ENCODE measurements at places on chromosomes 7 and 10. TPM values are rescaled to one million over a fixed set of nuclear protein-coding genes. Genes with fewer than 3 reads are reported as not detected.

HTR7 gene
- 0.31 TPM for total RNA-seq

TRIM74 gene
- not detected for total RNA-seq

TMEM196 gene
- total RNA-seq = not detected

AEBP1 gene
- total RNA-seq = 84.4 TPM

DUSP5 gene
- 17.8 TPM for total RNA-seq

ZNF789 gene
- total RNA-seq = 0.48 TPM

HOXA2 gene
- total RNA-seq = 0.33 TPM

INHBA gene
- 22.2 TPM for total RNA-seq

PLXDC2 gene
- total RNA-seq = 24.0 TPM

GDF2 gene
- not detected for total RNA-seq

LDB3 gene
- total RNA-seq = 448 TPM

NUPR2 gene
- total RNA-seq = not detected

OR2A42 gene
- total RNA-seq = 0.39 TPM

GPAM gene
- total RNA-seq = 7.8 TPM

PHTF2 gene
- total RNA-seq = 14.3 TPM

SPDYE2 gene
- total RNA-seq = 0.16 TPM

DNA sequence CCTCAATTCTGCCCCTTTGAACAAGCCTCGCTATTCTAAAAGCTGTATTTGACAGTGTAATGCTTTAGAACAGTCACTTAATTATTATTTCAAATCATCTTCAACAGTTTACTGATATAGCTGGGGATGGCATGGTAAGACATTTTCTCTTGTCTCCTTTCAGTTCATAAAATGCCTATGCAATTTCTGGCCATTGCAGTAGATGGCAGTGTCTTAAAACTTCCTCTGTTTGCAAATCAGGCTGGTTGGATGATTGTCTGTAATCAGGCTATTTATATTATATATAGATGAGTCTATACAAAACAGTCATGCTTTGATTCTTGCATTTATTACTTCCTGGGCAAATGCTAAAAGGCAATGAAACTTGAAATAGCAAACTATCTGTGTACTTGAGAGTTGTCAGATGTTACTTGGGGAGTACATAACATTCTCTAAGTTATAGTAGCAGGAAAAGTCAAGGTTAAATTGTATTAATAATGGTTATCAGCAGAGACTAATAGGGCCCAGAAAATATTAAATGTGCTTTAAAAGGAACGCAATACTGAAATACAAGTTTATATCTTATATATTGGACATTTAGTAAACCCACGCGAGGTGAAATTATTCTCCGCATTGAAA lies 55.5 kb upstream of the LHFPL3 start:
- no peak for DNase-seq

GRCh38 chr7:17991866-17992648 lies 35.6 kb downstream of the PRPS1L1 start:
- no peak for DNase-seq

DNA sequence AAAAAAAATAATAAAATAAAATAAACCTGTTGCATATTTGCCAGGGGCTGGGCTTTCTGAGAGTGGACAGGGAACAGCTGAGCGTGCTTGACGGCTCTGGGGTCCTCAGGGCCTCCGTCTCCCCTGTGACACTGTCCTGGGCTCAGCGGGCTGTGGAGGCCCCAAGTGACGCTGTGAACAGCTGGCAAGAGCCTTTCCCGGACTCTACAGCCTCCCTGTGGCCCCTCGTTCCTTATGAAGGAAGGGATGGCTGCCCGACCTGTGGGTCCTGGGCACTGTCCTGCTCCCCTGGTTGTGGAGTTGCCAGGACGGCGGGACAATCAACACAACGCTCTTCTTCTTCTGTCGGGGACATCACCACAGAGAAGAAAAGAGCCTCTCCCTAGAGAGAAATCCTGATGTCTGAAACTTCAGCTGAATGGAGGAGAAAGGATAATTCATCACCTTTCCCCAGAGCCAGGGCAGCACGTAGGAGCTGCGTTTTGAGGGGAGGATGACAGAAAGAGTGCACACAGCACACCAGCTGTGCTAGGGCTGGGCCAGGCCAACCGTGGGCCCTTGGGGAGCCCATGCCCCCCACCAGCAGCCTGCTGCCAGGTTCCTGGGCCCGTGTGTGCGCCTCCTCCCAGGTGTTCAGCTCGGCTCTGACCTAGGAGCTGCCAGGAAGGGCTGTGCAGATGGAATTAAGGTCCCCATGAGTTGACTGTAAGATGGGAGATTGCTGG lies 45.4 kb downstream of the RBM17 start:
- DNase-seq = no peak

GRCh38 chr7:124085179-124085578 lies 52.3 kb upstream of the TMEM229A start:
- no peak for DNase-seq

GRCh38 chr10:123966896-123967231 lies 75.3 kb upstream of the CPXM2 start:
- no peak for DNase-seq

DNA sequence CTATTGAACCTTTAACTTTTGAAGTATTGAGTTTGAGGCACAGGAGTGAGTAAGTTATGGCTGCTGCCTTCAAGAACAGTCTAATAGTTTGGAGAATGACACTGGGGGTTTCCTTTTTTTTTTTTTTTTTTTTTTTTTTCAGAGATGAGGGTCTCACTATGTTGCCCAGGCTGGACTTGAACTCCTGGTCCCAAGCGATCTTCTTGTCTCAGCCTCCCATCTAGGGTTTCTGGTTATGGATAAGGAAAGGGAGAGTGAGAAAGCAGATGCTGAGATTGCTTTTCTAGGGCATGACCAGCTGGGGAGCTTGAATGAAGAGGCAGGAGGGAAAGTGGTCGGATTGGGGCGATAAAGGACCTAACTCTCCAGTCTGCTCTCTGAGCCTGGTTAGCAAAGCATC lies 59.9 kb upstream of the BTRC start:
- no peak for DNase-seq

GRCh38 chr7:104306793-104307192 lies 21.6 kb upstream of the LHFPL3 start:
- no peak for DNase-seq

- DNase-seq = no peak
Observed at GRCh38 chr10:36089790-36090440, 447.8 kb upstream of the FZD8 start.

DNA sequence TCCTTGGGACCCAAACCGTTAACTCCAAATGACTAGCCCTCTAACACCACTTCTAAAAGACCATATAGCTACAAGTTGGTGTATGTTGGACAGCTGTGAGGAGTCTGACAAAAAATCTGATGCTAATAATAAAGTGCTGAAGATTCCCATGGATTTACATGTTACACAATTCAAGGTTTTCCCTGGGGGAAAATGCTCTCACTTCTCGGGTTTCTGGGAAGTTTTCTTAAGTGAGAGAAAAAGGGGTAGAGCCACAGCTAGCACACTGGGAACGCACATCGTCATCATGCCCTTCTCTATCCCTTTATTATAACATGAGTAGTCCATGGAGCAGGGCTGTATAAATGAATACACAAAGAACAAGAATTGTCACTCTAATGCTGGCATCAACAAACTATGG lies 162.1 kb downstream of the CHCHD3 start:
- DNase-seq = no peak

GRCh38 chr10:78640796-78641636 lies 427.8 kb upstream of the ZMIZ1 start:
- DNase-seq = no peak

- DNase-seq = no peak
Observed at GRCh38 chr10:127368929-127369328, 172.5 kb upstream of the INSYN2A start.

GRCh38 chr10:24575481-24576002 lies 148.1 kb downstream of the ARHGAP21 start:
- no peak for DNase-seq

- DNase-seq = no peak
Observed at GRCh38 chr10:90526721-90527120, 331.1 kb downstream of the HTR7 start.

- no peak for DNase-seq
Observed at GRCh38 chr10:79268161-79268601, 79.1 kb upstream of the PPIF start.

GRCh38 chr10:130809761-130810515 lies 501.6 kb downstream of the TCERG1L start:
- DNase-seq = peak; percentile 44

DNA sequence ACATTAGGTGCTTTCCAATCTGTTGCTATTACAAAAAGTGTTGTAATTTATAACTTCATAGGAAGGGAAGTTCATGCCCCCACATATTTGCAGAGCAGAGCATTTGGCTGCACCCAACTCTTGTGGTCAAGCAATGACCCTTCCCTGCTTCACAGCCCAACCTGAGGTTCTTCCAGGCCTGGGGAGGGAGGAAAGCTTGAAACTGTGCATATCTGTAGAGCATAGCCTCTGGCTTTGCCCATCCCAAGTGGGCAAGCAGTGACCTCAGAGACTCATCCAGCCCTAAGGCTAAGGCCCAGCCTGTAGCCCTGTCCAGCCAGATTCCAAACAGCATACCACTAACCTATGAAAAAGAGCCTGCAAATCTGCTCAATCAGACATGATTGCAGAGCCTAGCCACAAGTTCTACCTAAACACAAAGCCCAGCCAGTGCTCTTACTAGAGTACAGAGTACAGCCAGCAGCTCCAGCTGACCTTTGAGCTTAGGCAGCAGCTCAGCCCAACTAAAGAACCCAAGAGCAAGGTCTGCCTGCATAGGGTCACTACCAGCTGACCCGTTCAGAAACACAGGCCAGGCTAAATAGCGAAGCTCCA lies 14.4 kb upstream of the GSTK1 start:
- no peak for DNase-seq

DNA sequence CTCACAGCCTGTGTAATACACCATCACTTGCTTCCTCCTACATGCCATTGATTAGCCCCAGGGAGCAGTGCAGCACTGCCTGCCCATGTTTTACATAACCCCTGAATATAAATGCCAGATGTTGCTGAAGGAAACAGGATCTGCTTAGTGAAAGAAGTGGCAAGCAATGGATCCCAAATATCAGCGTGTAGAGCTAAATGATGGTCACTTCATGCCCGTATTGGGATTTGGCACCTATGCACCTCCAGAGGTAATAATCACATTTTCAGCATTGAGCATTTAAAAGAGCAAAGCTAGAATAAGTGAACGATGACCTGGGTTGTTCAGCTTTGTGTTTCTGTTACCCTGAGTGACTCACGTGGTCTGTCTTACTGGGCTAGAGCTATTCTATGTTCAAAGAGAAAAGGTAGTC lies at the start of gene AKR1C4:
Gene AKR1C4, plus strand, starts transcription at position 136 of the 412 bp plus-strand sequence. Its CDS starts 31 bp downstream, at position 167.
- DNase-seq = no peak

- DNase-seq = peak; percentile 65
Observed at GRCh38 chr10:78185693-78186055, 152.0 kb downstream of the RPS24 start.

DNA sequence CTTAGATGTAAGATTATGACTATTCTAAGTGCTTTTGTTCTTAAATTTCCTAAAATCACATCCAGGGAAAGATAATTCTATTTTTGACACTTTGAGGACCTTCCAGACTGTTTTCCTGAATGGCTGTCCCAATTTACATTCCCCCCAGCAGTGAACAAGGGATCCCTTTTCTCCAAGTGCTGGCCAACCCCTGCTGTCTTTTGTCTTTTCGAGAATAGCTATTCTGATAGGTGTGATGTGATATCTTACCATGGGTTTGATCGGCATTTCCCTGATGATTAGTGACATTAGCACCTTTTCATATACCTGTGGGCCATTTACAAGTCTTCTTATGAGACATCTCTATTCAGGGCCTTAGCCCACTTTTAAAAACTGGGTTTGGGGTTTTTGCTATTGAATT lies 526.7 kb upstream of the FZD8 start:
- DNase-seq = no peak

DNA sequence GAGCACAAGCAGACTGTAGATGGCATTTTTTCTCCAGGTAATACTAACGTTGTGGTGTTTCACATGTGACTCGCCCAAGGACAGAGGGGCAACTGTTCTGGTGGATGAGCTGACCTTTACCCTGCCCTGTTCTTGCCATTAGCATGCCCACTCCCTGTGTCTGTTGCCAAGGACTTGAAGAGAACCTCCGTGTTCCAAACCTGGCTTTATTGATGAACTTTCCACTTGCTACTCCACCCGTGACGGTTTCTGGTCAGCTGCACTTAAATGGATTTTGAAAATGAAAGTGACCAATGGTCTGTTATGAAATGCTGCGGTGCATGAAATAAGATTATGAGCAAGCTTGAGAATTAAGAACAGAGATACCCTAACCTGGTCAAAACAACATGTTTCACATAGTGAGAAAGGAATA lies 30.4 kb downstream of the LRRC4 start:
- no peak for DNase-seq

- no peak for DNase-seq
Observed at GRCh38 chr7:137579913-137580640, 236.5 kb upstream of the PTN start.

DNA sequence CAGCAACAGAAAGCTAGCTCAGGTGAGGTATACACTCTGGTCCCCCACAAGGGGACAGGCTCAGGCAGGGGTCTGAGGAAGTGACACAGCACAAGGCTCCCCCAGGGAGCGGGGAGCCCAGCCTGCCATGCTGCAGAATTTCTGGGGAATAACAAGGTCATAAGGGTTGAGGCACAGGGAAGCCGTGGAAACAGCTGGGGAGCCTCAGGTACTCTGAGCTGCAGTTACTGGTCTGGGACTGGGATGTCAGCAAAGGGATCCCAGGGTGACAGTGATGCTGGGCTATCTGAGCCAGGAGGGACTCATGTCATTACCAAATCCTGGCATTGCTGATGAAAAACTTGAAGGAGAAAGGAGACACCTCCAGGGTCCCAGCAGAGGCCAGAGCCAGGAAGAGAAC lies 64.4 kb upstream of the NANOS1 start:
- no peak for DNase-seq

- no peak for DNase-seq
Observed at GRCh38 chr7:24406053-24406788, 122.2 kb downstream of the NPY start.

- no peak for DNase-seq
Observed at GRCh38 chr7:30330134-30331111, 46.0 kb downstream of the ZNRF2 start.

DNA sequence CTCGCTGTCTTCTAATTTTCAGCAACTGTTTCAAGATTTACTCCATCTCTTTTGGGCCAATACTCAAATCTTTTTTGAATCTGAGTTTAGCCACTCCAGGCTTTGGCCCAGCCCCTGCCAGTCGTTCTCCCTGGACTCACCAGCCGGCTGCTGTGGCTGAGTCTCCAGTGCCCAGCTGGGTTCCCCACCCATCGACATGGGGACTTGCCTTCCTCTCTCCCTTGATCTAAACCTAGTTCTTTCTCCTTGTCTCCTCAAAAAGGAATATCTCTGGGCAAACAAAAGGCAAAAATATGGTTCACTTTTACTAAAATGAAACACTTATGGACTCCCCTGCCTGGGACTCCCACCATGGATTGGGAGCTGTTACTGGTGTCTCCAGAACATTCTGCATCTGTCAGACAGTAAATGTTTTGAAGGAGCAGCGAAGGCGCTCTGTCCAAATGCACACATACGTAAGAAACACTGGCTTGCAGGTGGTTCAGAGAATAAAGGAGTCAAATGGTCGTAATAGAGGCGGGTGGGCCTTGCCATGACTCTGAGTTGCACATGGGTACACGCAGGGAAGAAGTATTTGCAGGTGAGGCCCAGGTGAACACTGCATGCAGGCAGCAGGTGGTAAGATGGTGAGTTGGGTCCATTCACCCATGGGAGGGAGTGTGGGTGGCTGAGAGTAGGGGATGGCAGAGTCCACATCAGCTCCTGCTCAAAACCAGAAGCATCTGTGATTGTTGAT lies 35.5 kb upstream of the HABP2 start:
- DNase-seq = no peak

GRCh38 chr10:123379156-123379555 lies 225.0 kb downstream of the BUB3 start:
- DNase-seq = no peak

All from right atrium auricular region (tissue), 2 donors.